Endothelial cell of umbilical vein (primary cell): ENCODE measurements at places on chromosomes 16 and 17.

DNA sequence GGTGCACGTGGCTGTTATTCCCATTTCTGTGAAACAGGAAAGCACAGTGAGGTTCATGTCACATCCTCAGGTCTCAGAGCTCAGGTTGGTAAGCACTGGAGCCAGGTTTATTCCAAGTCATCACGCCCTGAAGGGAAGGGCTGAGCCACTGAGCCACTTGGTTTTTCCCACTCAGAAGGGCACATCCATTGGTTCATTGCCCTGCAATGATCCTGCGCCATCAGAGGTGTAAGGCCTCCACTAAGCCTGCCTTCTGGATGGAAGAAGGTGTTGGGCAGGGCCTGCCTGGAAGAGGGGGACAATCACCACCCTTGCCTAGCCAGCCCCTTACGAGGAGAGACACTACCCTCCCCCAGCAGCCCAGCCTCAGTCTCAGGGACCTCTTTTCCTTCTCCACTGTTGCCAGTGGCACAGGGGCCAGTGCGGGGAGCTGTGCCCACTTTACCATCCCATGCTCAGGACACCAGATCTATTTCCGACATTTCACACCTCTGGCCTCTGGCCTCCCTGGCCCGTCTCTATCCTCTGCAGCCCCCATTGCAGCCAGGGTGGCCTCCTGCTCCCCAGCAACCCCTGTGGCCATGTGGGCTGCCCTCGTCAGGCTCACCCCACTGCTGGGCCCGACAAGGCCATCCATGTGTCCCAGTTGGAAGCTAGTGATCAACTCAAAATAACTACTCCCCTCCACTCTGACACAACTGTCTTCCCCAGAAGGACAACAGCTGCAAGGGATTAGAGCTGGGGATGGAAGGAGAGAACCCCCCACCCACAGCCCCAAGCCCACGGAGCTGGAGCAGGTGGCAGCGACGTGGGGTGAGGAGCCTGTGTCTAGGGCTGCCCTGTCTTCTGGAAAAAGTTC, 29.9 kb downstream of the CFAP20 start:
- DNase-seq, result no peak

- peak; percentile 77 for DNase-seq
These were observed 658 bp downstream of the SYNRG start for GRCh38 chr17:37608351-37609169.

- no peak for DNase-seq
These were observed 23.0 kb downstream of the NSMCE1 start for GRCh38 chr16:27245276-27246172.

DNA sequence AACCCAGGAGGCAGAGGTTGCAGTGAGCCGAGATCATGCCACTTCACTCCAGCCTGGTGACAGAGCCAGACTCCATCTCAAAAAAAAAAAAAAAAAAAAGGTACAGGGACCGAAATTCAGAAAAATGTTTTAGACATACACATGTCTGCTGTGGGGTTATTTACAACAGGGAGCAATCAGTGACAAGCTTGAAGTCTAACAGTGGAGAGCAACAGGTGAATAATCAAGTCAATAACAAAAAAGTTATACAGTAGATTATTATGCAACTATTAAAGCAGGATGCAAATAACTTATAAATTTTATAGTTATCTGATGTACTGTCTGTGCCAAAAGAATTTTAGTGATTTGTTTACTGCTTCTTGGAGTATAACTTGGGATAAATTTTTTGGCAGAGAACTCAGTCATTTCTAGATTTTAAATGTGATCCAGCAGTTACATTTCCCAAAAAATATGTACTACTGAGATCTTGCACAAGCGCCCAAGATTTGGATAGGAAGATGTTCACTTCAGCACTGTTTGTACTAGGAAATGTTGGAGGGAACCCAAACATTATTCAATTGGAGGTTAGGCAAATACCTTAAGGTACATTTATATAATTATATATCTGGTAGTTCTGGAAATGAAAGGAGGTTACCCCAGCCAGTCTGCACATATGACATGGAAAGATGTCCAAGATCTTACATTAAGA, 34.1 kb downstream of the EEF2K start:
- no peak for DNase-seq

DNA sequence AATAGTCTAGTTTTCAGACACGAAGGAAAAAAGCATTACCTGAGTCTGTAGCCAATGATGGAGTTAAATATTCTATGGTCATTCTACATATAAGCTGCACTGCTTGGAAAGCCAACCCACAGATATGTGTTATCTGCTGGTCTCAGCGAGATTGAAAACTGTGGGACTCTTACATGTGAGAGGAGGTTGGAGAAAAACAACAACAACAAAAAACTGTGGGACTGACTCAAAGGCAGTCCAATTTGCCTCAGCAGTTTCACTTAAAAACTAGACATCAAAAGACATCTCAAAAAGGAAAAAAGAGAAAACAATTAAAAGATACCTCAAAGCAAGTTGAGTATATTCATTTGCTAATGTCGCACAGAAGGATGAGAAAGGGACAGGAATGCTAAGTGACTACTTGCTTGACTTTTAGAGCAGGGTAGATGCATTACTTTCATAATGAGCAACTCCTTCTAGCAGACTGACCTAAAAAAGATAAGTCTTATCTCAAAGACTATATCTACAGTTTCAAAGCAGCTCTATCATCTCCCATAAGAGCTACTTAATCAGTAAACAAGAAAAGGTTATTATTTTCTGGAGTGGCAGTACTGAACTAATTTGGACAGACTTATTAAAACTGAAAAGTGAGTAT, 35.5 kb upstream of the ITGA2B start:
- DNase-seq, result no peak

GRCh38 chr17:73066148-73066884, 26.2 kb downstream of the SLC39A11 start:
- no peak for DNase-seq

DNA sequence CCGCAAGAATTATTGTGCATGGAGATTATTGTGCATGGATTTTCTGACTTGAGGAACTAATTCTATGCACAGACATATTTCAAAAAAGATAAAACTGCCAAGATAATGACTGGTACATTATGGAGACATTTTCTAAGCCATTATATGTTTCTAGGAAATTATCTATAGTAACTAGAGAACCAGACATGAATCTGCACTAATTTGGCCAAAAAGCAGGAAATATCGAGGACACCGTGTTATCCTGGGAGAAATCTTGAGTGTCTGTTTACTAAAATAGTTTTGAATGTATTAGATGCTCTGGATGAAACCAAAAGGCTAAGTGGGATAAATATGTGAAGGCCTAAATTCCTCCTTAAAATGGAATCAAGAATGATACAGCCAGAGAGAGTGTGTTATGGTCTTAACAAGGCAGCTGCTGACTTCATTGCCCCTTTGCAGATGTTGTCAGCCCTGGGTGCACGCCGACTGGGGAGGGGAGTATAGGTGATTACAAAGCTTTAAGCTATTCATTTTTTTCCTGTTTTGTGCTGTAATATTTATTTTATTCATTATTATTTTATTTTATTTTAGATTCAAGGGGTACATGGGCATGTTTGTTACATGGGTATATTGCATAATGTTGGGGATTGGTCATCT, 226.7 kb downstream of the UTP18 start:
- DNase-seq, result no peak

DNA sequence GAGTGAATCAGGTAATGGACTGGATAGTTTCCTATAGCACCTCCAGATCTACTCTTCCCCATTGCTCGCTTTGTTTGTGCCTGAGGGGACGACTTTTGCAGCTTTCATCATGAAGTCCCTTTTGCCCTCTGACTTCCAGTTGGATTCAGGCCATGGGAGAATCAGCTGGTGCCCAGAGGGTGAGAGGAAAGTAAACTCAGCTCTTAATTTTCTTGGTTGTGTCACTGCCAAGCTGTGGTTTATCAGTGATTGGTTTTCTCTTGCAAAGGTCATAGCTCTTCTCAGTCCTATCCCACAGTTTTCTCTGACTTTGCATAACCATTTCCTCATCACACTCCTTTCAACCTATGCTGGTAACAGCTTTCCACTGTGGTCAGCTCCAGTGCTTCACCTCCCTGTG, 200.1 kb downstream of the KCNJ2 start:
- DNase-seq, result no peak

DNA sequence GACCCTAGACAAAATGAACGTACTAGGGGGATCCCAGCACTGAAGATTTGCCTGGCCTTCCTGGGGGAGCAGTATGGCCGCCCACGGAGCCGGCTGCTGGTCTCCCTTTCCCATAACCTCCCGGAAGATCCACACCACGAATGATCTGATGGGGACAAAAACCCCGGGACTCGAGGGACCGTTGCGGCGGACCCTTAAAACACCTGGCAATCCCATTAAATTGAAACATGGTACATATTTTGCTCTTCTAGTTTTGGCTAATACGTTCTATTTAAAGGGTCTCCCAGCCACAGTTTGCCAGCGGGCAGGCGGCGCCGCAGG, 45.2 kb upstream of the LCMT1 start:
- DNase-seq, result no peak

GRCh38 chr17:4276514-4276913, 12.7 kb upstream of the ANKFY1 start:
- DNase-seq, result no peak
